ENCODE measurements at places on chromosomes 4 and X.

- DNase-seq = no peak
Observed at GRCh38 chr4:100287534-100287933, 97.3 kb upstream of the DDIT4L start.

DNA sequence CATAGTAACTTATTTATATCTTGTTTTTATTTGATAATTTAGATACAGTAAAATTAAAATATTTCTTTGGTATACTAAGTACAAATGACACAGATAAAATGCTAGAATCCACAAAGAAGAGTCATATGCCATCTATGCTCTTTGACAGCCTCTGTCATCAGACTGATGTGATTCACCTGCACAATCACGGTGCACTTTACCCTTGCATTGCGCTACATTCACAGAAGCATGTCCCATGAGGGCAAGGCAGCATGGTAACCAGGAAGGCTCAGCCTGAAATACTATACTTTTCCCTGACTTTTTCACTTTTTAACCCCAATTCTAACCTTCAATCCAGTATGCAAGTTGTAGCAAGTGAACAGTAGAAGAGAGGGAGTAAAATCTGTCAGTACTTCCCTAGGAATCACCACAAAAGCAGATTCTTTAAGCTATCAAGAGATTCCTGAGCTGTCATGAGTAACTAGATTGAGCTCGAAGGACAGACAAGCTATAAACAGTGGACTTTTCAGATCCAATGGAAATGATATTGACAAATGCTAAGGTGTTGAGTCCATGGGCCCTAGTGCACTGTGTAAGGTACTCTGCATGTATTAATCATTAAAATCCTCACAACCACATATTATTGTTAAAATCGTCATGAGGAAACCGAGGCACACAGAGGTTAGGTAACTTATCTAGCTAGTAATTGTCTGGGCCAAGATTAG lies 14.2 kb downstream of the SEC24D start:
- DNase-seq = no peak

GRCh38 chr4:139973616-139974015 lies 180.4 kb downstream of the MAML3 start:
- DNase-seq = no peak

GRCh38 chr4:8495803-8496202 lies 55.2 kb downstream of the TRMT44 start:
- no peak for DNase-seq

- DNase-seq = no peak
Observed at GRCh38 chr4:111209706-111210105, 586.8 kb upstream of the PITX2 start.

DNA sequence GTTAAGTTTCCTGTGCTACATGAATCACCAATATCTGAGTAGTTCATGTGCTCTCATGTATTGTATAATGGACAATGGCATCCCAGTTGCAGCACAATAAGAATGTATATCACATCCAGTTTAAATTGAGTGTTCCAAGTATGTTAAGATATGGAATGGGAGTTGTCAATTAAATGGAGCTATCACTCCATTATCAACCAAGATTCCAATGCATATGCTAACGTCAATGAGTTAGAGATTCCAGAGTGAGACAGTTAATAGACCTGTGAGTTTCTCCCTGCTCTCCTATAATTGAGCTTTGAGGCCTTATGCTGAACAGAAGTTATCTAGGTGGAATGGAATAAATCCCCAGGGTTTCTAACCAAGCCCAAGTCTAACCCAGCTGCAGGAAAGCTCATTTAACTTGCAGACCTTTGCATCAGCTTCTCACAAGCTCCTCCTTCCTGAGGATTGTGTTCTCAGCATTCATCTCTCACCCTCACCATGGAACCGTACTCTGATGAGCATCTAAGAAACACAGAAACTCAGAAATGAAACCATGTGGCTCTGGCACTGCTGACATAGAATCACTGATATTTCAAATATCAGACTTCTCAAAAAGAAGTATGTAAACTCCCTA lies 84.8 kb downstream of the TIGD2 start:
- no peak for DNase-seq

- no peak for DNase-seq
Observed at GRCh38 chr4:18894928-18895327, 873.4 kb upstream of the LCORL start.

DNA sequence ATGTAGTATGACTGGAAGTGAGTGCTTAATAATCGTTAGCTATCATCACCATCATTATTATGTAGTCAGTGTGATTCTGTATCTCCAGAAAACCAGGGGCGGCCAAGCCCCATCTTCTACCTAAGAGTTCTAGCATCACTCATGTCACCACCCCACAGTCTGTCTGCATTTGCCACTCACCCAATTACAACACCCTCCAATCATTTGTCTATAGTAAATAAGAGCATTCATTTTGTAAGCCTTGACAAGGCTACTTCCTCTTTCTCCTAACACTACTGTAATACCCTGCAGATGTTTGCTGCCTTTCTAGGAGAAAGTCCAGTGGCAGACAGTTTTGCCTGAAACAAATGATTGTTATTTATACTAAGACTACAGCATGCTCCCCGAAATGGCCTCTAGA lies 15.8 kb upstream of the IL21 start:
- no peak for DNase-seq

DNA sequence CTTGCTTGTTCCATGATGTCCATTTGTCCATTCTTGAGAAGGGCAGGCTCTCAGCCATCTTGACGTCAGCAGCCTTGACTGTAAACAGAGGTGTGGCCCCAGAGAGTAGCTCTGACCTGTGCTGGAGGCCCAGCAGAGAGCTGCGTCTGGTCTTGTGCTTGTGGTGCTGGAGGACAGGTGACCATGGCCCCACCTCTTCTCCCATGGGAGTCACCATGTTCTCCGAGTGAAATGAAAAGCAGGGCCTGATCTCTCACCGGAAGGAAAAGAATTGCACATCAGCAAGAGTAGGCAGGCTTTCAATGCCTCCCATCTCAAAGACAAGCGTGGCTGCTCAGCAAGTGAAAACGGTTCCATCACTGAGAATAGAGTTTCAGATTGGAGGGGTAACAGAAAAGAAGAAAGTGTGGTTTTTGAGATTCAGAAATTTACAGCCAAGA lies 11.5 kb downstream of the PARM1 start:
- no peak for DNase-seq

GRCh38 chrX:42128587-42128986 lies 205.2 kb upstream of the CASK start:
- no peak for DNase-seq

DNA sequence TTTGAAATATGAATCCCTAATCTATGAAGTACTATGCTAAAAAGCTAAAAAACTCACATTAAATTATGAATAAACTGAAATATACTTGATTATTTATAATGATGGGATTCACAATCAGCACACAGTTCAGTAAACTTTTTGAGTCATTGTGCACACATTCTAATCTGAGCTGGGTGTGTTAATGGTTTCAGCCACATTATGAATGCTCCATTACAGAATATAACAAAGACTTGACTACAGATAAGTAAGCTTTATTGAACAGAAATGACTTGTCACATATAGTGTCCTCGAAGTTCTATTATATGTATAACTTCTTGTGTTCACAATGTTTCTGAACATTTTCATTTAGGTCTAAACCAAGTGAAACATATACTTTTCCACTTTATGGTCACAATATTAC lies 1649.9 kb upstream of the IGFBP7 start:
- no peak for DNase-seq

DNA sequence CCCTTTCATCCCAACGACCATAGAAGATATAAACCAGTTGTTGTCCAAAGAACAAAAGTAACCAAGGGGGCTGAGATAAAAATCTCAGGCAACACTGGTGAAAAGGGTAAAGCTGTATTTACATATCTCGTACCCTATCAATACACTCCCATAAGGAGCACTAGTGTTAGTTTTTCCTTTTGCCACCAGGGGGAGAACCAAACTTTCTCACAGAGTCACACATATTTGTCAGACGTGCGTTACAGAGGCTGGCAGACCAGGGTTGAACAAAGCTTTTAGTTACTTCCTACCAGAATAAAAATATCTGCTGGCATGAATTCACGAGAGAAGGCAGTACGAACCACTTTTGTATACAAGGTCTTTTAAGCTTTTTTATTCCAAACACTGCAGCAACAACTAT lies 88.3 kb downstream of the AMELX start:
- DNase-seq = no peak

- no peak for DNase-seq
Observed at GRCh38 chr4:185781555-185782215, 30.3 kb downstream of the SORBS2 start.

GRCh38 chrX:42988700-42989099 lies 210.7 kb upstream of the PPP1R2C start:
- no peak for DNase-seq

GRCh38 chr4:54879576-54879975 lies 221.8 kb downstream of the KIT start:
- no peak for DNase-seq

DNA sequence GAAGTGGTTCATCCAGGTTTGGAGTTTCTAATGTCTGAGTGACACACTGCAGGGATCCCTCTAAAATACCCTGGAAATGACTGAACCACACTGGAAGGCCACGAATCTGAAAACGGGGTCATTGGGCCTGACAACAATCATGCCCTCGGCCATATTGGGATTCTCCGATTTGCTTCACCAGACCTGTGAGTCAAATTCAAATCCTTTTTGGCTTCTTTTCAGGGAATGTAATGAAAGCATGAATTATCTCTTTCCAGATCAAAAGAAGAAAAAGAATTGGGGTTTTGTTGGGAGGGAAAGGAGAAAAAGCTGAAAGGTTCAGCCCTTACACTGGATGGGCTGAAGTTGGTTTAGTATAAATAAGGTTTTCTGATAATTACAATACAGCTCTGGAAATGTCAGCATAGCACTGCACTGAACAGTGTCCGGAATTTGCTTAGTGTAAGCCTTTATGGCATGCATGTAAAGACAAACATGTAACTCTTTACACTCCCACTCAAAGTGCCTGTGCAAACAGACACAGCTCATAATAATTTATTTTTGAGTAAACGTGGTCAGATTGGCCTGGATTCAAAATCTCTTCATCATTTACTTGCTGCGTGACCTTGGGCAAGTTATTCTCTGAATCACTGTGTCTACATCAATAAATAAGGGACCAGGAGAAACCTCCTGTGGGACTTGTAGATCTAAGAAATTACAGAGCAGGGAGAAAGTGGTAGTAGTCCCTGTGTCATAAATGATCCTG lies 21.4 kb downstream of the CT47C1 start:
- no peak for DNase-seq

DNA sequence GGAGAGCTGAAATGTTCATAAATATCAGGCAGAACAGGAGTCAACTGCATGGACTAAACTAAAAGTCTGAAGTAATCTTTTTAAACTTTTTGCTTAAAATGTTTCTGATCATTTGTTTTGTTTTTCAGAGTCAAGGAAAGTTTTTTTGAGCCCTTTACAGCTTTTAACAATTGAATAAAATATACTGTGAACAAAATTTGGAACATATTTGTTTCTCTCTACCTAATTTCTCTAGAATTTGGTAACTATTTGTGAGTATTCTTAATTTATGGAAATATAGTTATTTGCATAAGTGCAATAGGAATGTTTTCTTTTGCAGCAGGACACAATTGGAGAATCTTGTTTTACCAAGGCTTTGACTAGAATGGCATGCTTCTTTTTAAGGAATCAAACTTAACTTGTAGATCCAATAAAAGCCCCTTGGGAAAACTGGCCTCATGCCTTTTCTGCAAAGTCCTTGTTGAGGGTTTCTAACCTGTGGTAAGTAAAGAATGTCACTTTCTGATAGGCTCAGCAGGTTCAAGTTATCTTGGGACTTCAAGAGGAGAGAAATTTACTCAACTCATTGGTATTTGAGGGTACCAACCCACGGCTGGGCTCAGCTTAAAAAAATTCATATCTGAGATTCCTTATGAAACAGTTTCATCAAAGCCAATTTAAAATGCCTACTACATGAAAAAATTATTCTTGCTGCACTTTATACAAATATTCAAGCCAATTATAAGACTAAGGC lies 91.5 kb downstream of the UPRT start:
- no peak for DNase-seq

DNA sequence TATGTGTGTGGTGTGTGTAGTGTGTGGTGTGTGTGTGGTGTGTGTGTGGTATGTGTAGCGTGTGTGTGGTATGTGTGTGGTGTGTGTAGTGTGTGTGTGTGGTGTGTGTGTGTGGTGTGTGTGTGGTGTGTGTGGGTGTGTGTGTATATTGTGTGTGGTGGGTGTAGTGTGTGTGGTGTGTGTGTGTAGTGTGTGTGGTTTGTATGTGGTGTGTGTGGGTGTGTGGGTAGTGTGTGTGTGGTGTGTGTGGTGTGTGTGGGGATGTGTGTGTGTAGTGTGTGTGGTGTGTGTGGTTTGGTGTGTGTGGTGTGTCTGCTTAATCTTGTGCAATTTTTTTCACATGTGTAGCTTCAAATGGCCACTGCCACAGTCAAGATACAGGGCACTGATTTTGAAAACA lies 94.5 kb downstream of the CPZ start:
- no peak for DNase-seq

- no peak for DNase-seq
Observed at GRCh38 chrX:31603411-31604120, 531.7 kb upstream of the FTHL17 start.
